Omental fat pad (tissue), 4 donors: ENCODE measurements at places on chromosomes 1 and 21. TPM values are rescaled to one million over a fixed set of nuclear protein-coding genes. Genes with fewer than 3 reads are reported as not detected.

ZFP69B gene
- total RNA-seq = 1.3 TPM

LCE1E gene
- not detected for total RNA-seq

REG4 gene
- total RNA-seq = not detected

IL19 gene
- not detected for total RNA-seq

CD84 gene
- total RNA-seq = 11.4 TPM

GFI1 gene
- 0.93 TPM for total RNA-seq

TAL1 gene
- total RNA-seq = 2.8 TPM

CXADR gene
- 61.8 TPM for total RNA-seq

RNU1-2 gene
- under 0.01 TPM for total RNA-seq

IL12RB2 gene
- total RNA-seq = 8.9 TPM

DNA sequence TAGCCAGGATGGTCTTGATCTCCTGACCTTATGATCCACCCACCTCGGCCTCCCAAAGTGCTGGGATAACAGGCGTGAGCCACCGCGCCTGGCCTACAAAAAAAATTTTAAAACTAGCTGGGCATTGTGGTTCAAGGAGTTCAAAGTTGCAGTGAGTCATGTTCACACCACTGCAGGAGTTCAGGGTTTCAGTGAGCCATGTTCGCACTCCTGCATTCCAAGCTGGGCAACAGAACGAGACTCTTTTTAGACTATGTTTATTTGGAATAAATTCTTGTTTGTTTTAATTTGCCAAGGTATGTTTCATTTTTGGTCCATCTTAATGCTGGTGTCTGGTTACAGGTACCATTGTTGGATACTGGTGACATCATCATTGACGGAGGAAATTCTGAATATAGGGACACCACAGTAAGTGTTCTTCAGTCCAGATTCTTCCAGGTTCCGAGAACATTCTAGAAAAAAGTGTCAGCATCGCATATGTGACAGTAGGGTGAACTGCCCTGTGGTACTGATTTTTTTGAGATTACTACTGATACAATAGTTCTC, 3.9 kb downstream of the PGD start:
- DNase-seq = no peak

DNA sequence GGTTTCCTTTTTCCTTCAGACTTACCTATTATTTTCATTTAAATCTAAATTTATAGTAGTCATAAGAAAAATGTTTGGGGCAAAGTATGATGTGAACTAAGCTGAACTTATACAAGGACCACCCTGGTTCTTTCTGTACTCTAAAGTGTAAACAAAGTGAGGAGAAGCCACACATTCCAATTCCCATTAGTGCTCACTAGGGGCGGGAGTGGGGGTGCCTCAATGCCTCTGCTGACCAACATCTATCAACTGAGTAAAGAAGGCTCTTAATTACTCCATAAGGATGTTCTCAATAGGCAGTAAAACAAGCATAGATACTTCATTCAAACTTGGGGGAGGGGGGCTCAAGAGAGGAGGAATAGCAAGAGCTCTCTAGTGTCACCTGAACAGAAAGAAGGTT, 151.7 kb downstream of the CDC42BPA start:
- no peak for DNase-seq

- DNase-seq = no peak
Observed at GRCh38 chr1:100229681-100230443, 19.8 kb downstream of the DBT start.

- DNase-seq = no peak
Observed at GRCh38 chr1:18142471-18142870, 34.9 kb downstream of the IGSF21 start.

GRCh38 chr1:81600878-81601622, 199.7 kb upstream of the ADGRL2 start:
- no peak for DNase-seq

DNA sequence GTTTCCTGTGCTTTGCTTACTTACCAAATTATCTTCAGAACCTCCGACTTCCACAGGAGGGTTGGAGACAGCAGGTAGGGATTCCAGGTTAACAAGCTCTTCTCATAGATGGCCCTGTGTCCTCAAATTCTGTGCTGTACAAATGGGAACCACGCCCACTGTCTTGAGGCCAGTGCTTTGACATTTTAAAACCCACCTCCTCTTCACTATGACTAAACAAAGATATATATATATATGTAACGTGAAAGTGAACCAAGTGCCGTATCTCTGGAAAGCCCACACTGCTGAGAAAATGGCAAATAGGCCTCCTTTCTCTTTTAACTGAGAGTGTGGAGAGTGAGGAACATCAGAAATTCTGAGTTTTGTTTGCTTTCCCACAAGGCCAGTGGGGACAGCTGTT, 99.6 kb downstream of the ZBTB18 start:
- no peak for DNase-seq

DNA sequence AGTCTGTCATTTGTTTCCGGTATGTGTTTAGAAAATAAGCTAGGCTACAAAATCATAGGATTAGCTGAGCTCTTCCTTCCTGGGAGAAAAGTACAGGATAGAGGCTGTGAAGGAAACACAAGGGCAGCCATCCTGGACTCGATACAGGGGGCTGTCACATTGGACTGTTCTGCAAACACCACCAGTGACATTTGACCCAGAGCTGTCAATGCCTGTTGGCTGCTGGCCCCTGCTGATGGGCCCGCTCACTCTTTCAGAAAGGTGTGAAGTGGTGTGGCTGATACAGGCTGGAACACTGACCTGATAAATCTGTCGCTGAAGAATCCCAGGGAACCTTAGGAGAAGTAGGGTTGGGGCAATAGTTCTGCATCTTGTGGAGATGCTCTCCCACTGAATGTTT, 183.1 kb downstream of the RHOU start:
- DNase-seq = no peak

DNA sequence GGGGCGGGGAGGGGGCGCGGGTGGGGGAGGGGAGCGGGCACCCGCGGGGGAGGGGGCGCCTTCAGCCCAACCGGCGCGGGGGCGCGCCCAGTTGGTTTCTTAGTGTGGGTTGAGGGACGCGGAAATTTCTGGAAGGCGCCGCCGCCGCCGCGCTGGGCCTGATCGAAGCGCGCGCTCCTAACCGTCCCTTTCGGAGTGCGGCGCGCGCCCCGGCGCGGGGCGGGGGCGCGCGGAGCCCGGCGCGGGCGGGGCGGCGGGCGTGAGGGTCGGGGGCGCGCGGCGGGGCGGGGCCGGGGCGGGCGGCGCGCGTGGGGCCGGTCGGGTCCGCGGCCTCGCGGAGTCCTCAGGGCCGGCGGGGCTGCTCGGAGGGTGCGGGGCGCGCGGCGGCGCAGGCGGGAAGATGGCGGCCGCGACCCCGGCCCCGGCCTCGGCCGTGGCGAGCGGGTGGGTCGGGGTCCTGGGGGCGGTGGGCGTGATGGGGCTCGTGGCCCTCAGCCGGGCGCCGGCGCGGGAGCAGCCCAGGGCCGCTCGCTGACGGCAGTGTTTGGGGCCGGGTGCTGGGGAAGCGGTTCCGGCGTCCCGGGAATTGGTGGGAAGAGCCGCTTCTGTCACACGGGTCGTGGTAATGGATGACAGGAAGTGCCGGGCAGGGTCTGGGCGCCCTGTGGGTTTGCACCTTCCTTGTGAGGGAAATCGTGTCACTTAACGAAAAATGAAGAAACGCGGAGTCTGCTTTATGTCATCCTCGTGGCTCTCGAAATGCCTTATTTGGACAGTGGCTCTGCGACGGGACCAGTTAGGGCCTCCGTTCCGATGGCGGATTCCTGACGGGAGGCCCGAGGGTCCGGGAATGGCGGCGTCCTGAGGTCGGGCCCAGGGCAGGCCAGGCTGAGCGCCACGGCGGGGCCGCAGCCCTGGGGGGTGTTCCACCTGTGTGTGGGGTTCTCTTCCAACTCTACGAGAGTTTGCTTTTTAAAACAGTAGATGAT, 764 bp downstream of the PKNOX1 start:
- peak; percentile 28 for DNase-seq

- no peak for DNase-seq
Observed at GRCh38 chr1:196180847-196181593, 427.2 kb downstream of the KCNT2 start.

DNA sequence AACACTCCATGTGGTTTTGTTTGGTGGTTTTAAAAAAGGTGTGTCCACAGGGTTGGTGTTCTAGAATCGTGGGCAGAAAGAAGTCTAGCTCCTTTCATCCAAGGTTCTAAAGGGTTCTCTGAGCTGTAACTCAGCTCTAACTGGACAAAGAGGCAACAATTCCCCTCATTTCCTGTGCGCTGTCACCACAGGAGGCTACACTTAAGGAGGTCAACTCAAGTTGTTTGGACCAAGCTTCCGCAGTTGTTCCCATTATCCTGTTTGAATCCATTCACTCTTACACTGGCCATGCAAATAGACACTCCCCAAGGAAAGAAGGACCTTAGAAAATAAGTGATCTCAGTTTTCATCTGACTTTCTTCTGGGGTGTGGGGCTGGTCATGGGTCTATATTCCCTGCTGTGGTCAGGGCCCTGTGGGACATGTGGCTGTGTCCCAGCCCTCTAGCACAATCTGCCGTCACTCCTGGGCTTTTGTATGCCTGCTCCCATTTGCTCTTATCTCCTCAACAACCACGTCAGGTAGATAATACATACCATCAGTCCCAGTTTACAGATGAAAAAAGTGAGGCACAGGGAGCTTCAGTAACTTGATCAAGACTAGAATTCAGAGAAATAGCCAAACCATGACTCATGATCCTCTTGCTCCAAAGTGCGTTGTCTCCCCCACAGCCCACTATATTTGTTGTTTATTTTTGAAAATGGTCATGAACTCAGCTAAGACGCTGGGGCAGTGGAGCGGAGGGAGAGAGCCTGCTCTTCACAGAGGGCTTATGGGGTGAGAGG, 103.6 kb downstream of the RHOU start:
- no peak for DNase-seq

GRCh38 chr1:181028615-181029014, 5.2 kb upstream of the MR1 start:
- DNase-seq = no peak

GRCh38 chr1:225811622-225812487, 1.9 kb downstream of the EPHX1 start:
- DNase-seq = no peak

DNA sequence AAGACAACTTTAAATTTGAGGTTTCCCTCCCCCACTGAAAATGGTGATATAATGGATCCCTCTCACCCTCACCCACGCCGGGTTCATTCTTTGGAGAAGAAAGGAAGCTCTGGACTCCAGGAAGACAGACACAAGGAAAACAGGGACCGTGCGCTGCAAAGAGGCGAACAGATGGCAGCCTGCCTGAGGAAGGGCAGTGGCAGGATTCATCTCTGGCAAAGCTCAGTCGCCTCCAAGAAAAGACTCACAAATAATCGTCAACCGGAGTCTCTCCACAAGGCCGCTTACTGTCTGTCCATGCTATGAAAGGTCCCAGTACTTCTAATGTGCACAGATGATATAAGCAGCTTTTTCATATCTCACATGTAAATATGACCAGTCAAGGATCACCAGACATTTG, 110.3 kb downstream of the TIAM1 start:
- DNase-seq = no peak

DNA sequence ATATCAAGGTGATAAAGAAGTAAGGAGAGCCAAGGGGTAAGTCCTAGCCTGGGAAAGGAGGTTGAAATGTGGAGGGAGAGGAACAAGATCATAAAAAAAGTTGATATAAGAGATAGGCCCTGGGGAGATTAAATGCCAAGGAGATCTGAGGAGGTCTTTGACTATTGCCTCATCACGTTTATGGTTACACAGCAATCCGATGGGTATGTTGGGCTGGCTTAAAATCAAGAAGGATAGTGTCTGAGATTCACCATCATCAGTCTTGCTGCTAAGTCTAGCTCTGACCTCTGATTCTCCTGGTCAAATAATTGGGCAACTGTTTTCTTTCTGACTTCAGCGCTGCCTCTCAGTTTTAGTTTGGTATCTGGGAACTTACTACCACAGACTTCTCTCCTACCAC, 416.3 kb downstream of the GPATCH2 start:
- DNase-seq = no peak

DNA sequence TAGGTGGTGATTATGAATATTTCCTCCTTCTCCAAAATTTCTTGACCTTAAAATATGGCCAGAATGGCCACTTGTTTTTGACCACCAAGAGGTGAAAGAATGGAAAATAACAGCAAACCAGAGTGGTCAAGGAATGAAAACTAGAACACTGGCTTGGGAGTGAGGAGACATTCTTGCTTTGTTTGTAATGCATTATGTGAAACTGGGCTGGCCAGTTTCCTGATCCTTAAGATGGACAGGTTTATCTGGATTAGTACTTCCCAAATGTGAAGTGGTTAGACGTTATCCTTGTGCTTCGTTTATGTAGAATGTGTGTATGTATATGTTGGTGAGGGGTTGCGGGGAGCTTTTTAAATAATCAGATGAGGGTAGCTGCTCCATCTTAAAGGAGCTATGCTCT, 12.8 kb downstream of the PLA2G4A start:
- DNase-seq = no peak

DNA sequence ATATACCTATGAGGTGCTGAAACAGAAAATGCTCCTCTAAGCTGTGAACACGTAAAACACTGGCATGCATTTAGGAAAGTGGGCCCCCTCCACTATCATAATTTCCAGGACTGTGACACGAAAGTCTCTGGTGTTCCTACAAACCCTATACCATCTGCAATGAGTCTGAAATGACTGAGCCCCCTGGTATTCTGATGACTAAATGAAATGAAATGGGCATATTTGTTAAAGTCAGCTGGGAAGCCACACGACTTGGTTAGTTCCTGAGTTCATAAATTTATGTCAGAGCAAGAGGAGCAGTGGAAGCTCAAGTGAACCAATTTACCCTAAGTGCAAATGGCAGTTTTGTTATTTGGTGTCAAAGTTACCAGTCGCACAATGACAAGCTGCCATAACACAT, 182.3 kb downstream of the KCTD3 start:
- DNase-seq = no peak
